ENCODE measurements at places on chromosomes 3 and 15.

GRCh38 chr15:69389426-69389825, 24.7 kb upstream of the KIF23 start:
- no peak for DNase-seq

- DNase-seq = no peak
These were observed 441.4 kb downstream of the DIPK2A start for GRCh38 chr3:144413068-144413467.

DNA sequence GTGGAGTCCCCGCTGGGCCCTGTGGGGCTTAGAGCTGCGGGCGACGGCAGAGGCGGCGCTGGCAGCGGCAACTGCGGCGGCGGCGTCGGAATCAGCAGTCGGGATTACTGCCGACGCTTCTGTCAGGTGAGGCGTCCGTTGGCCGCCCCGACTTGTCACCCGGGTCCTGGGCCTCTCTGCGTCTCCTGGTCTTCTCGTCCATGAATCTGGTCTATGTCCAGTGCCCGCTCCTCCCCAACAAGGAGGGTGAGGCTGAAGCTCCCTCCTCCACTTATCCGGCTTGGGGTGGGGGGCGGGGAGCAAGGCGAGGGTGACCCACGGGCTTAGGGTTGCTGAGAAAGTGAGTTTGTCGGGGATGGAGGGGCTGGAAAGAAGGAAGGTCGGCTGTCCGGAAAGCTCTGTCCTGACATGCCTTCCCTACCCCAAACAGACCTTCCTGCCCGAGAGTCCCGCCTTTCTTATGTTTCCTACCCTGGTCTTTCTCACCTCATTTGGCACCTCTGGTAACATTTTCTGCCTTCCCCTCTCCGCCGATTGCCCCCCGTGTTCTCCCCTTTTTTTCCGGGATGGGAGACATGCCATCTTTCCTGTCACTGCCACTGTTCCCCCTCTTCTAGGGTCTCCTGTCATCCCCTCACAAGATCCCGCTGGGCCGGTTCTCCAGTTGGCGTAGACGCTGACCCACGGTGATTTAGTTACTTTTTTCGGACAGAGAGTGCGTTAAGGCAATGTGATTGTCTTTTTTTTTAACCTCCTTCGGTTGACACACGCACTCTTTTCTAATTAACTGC, 520 bp downstream of the ZNF654 start:
- DNase-seq = no peak

DNA sequence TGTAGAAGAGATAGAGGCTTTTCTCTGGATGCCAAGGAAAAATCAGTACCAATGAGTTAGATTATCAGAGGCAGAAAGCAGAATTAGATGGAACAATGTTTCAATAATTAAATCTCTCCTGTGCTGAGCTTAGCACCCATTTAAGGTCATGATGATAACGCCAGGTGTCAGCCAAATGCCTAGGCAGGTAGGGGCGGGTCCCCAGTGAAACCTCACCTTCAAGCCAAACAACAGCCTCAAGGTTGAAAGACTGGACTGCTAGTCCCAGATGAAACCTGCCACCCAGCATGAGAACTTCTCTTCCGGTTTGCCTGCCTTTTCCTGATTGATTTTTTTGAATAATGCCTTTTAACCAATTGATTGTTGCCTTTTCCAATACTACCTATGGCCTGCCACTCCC, 363.0 kb downstream of the PLOD2 start:
- no peak for DNase-seq

DNA sequence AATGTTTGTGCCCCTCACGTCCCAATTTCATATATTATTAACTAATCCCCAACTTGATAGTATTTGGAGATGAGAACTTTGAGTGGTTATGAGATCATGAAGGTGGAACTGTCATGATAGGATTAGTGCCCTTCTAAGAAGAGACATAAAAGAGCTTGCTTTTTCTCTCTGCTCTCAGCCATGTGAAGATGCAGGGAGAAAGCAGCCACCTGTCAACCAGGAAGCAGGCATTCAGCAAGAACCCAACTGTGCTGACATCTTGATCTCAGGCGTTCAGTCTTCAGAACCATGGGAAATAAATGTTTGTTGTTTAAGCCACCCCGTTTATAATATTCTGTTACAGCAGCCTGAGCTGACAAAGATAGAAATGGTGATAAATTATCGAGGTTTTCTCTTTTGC, 278.7 kb upstream of the KCNMB2 start:
- DNase-seq = no peak

- DNase-seq = no peak
These were observed 2.4 kb downstream of the ADAMTS9 start for GRCh38 chr3:64685331-64685799.

DNA sequence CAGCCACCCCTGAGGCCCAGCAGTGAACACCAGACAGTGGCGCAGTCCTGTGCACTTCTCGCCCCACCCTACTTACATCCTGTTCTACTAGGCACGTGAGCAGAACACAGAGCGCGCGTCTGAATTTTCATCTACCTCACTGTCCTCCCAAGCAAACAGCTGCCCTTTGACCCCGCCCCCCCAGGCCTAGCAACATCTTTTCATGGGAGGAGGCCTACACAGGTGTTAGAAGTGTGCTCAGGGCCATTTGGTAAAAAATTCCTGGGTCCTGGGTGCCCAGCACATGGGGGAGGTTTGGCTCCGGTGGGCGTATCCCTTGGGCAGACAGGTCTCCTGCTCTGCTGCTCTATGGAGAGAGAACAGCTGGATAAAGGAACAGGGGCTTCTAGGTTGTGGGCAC, 95.0 kb downstream of the MYLK start:
- DNase-seq = no peak

- DNase-seq = peak; percentile 81
These were observed 106.5 kb downstream of the TPRA1 start for GRCh38 chr3:127483902-127484591.

DNA sequence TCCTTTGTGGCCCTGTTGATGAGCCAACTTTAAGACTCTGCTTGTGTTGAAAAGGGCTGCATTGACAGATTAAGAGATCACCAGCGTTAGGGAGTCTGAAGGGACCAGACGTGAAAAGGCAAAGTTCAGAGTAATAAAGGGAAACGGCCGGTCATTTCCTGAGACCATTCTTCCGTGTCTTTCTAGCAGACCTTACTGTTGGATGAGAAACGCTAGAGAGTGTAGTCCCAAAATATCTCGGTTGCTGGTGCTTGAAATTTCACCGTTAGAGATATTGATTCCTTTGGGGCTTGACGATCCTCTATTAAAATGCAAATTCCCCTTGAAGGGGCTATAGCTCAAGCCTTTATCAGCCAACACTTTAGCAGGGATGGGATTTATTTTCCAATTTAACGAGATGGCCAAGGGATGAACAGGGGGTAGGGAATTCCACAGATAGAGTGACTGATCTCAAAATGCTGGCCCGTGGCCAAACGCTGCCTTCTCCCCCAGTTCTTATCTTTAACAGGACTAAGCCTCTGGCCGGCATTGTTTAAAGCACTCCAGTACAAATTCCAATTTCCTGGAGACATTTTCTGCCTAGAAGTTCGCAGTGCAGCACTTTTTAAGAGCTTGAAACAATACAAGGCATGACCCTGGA, 250.4 kb downstream of the TJP1 start:
- DNase-seq = no peak

DNA sequence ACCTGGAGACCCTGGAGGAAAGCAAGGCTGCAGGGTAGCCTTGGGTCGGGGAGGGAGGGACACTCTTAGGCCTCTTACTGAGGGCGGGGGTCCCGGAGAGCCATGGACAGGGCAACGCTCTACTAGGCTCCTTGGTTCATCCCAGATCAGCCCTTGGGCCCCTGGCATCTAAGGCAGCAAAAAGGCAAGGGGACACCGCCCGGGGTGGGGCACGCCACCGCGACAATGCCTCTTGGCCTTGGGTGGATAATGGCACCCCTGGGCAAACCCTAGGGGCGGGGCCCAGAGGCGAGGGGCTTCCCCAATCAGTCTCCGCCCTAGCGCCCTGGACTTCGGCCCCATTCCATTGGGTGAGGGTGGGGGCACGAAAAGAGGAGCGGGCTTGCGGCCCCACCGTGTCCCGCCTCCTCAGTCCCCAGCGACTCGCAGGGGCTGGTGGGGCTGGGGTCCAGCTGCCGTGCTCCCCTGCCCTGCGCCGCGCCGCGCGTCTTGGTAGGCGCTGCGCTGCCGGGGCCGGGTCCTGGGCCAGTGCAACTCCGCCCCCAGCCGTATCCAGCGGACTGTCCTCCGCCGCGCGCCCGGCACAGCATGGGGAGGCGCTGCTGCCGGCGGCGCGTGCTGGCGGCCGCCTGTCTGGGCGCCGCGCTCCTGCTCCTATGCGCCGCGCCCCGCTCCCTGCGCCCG, at the start of gene CHST13:
CHST13 (plus strand) TSS at position 411 of the 684 bp plus-strand sequence; CDS start at position 589, 178 bp downstream.
- peak; percentile 7 for DNase-seq

- no peak for DNase-seq
These were observed 86.4 kb downstream of the SYNPR start for GRCh38 chr3:63364495-63364894.

- DNase-seq = no peak
These were observed 156.9 kb upstream of the RASGRP1 start for GRCh38 chr15:38721568-38721945.

GRCh38 chr15:40914013-40914412, 15.1 kb upstream of the DLL4 start:
- DNase-seq = no peak

DNA sequence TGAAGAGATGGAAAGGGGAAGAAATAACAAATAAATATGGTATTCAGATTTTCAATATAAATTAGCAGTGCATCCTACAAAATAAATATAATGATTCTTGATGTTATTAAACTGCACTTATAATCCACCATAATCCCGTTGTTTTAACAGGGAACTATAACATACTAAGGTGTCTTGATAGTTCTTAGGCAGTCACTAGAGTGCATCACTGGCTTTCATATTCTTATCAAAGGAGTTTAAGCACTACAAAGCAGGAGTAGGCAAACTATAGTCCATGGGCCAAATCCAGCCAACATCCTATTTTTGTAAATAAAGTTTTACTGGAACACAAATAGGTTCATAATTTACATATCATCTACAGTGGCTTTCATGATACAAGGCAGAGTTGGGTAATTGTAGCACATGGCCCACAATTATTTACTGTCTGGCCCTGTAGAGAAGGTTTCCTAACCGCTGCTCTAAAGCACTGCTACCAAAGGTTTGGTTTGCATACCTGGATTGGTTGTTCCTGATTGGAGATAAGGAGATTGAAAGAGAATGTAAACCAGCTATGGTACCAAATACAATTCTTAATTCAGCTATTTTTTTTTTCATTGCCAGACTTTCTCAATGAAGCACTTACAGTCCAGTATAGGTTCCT, 104.3 kb downstream of the ZNF280D start:
- no peak for DNase-seq

GRCh38 chr15:42009474-42009873, 11.4 kb downstream of the PLA2G4E start:
- DNase-seq = no peak

GRCh38 chr15:36886191-36886590, 214.2 kb downstream of the MEIS2 start:
- DNase-seq = no peak

GRCh38 chr15:90530250-90531051, 728 bp downstream of the CRTC3 start:
- peak; percentile 63 for DNase-seq

DNA sequence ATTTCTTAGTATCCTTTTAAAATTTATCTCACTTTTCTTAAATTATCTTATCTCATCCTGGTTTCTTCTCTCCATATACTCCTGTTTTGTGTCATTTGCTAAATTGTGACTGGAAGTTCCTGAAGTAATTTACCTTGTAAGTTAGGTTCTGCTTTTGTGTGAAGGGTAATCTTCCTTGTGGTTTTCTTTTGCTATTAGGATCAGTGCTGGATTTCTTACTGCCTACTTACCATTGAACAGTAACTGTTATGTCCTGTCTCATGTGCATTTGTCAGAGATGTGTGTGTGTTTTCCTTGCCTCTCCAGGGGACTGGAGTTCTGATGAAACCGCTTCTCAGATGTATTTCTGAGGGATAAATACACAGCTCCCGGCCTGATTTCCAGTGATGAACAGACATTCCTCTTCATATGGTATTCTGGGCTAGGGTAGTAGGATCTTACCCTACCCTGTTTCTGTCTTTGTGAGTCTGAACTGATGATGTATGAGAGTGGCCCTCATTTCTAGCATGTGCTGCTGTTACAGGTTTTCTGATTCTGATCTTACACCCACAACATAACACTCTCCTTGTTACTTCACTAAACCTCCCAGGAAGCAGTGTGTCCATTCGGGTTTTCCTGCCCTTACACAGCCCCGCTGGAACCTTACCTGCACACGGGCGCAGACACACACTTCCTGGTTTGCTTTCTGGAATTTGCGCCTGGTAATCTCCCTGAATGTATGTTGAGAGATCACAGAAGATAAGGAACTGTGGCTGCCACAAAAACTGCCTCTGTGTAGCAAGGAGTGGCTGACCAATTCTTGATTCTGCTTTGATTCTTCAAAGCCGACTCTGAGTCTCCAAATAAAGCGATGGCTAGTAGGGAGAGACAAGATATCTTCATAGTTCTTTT, 14.7 kb downstream of the PAK2 start:
- DNase-seq = no peak

DNA sequence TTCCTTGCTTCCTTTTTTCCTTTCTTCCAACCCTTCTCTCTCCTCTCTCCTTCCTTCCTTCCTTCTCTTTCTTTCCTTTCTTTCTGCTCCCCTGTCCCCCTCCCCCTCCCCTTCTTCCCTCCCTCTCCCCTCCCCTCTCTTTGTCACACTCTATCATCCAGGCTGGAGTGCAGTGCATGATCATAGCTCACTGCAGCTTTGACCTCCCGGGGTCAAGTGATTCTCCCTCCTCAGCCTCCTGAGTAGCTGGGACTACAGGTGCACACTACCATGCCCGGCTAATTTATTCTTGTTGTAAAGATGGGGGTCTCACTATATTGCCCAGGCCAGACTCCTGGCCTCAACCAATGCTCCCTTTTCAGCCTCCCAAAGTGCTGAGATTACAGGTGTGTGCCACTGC, 18.7 kb downstream of the NFKBIZ start:
- DNase-seq = no peak

- no peak for DNase-seq
These were observed 103.3 kb upstream of the COL8A1 start for GRCh38 chr3:99534951-99535704.

- DNase-seq = no peak
These were observed 26.2 kb upstream of the ZNF770 start for GRCh38 chr15:35014241-35014640.

DNA sequence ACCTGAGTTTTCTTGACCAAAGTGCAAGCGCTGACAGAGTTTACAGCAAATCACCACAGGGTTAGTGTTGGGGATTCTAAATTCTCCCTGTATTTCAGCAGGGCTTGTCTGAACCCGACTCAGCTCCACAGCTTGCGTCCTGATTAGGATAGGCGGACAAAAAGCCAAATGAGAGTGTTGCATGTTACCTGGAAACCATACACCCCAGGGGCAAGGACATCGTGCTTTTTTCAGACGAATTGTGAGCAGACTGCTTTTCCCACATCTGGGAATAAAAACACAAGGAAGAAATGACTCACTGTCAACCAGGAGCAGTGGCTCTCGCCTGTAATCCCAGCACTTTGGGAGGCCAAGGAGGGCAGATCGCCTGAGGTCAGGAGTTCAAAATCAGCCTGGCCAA, 3.0 kb downstream of the DZIP1L start:
- no peak for DNase-seq

GRCh38 chr3:110311541-110311940, 760.1 kb upstream of the NECTIN3 start:
- DNase-seq = no peak

GRCh38 chr3:32817558-32818228, at the start of gene TRIM71:
Gene TRIM71 (plus strand): TSS chr3:32817997. CDS start chr3:32818081, 84 bp downstream.
- DNase-seq = peak; percentile 48

GRCh38 chr3:56942523-56942922, 117.9 kb upstream of the SPATA12 start:
- DNase-seq = no peak

GRCh38 chr3:10238345-10239183, 9.7 kb upstream of the TATDN2 start:
- DNase-seq = peak; percentile 72

All from activated CD8-positive, alpha-beta T cell treated with anti-CD3 and anti-CD28 coated beads for 36 hours (primary cell).